ENCODE measurements at places on chromosomes 2 and 18.
A peak's percentile ranks its signal among the peaks of the same experiment; 100 is the strongest.

DNA sequence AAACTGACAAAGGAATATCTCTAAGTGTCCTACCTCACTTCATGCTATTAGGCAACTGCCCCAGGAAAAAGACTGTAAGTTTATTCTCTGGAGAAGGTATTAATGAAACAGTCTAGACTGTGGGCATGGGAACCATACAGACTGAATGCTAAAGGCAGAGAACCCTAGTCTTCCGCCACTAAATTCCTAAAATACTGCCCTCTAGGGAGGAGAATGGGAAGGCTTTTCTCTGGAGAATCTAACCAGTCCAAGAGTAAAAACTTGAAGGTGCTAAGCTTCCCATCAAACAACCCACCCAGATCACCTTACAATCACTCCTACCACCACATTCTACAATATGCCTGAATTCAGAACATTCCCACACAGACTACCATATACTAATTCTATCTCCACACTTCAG lies 3.4 kb downstream of the SRBD1 start:
- no peak for DNase-seq

- no peak for DNase-seq
These were observed 93.8 kb downstream of the LYPD6B start for GRCh38 chr2:149132339-149132738.

GRCh38 chr2:85448461-85449213 lies 30.1 kb downstream of the SH2D6 start:
- no peak for DNase-seq

GRCh38 chr2:82748653-82749052 lies 1710.4 kb downstream of the SUCLG1 start:
- no peak for DNase-seq

DNA sequence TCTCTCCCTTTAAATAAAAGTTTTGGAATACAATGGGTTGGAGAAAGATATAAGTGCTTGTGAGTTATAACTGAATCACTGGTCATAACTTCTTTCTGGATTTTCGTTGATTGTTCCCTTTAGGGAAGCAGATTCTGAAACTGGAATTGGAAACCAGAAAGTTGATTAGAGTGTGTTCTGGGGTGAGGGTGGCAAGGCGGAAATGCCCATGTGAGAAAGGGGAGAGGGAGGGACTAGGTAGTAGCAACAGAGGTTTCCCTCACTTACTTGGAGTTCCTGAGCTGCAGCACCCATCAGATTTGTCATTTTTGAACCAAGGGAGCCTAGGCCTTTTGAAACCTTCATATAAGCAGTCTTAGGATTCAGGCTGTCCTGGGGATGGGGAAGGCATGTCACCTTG lies 453.4 kb downstream of the KCNJ3 start:
- no peak for DNase-seq

GRCh38 chr2:108621687-108622681 lies 87.7 kb downstream of the LIMS1 start:
- DNase-seq, result no peak

DNA sequence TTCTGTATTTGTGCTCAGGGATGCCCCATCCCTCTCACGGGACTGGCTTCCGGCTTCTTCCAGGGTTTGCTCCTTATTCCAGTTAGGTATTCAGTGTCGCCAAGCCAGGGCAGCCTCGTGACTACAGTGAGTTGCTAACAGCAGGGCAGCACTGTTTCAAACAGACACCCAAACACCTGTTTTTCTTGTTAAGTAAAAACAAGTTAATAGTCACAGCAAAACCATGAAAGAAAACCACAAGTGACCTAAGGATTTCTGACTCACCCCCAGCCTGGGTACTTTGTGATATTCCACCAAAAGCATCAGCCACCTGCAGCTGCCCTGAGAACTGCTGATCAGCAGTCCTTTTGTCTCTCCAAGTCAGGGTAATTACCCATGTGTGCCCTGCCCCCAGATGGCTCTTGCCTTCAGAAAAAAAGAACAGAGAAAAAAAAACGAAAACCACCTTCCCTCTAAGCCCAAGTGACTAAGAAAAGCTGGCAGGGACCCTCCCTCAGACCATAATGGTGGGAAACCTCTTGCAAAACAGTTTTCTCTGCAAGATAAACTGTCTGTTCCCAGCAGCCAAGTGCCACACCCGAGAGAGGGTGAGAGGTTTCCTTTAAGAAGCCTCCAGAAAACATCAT lies 178.2 kb downstream of the ANAPC1 start:
- peak; percentile 90 for DNase-seq

DNA sequence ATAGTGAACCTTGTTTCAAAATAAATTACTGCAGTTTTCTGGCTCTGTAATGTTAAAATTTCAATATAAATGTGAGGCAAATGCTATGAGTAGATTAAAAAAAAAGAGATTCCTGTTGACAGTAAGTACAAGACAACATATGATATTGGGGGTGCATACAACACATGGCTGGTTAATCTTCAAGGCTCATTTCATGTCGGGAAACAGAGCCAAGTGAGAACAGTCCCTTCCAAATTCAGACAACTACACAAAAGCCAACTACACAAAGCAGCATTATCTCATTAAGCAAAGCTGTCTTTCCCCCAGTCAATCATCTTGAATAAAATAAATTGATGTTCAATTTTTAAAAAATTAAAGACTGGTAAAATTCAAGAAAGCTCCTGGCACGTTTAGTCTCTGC lies 549.2 kb downstream of the CCDC85A start:
- no peak for DNase-seq

DNA sequence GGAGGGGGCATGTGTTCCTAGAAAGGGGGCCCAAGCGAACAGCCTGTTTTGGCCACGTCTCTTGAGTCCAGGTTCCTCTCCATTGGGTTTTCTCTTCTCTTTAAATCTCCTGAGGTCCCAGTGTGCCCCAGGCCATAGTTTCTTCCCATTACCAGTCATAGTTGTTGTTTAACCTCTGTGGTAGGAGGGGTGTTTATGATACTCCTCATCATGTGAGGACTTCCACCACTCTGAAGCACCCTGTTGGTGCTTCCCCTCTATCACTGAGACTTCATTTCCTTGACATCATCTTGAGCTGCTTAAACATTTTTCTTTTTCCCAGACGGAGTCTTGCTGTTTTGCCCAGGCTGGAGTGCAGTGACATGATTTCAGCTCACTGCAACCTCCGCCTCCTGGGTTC lies 45.9 kb downstream of the WIPF1 start:
- DNase-seq, result no peak

DNA sequence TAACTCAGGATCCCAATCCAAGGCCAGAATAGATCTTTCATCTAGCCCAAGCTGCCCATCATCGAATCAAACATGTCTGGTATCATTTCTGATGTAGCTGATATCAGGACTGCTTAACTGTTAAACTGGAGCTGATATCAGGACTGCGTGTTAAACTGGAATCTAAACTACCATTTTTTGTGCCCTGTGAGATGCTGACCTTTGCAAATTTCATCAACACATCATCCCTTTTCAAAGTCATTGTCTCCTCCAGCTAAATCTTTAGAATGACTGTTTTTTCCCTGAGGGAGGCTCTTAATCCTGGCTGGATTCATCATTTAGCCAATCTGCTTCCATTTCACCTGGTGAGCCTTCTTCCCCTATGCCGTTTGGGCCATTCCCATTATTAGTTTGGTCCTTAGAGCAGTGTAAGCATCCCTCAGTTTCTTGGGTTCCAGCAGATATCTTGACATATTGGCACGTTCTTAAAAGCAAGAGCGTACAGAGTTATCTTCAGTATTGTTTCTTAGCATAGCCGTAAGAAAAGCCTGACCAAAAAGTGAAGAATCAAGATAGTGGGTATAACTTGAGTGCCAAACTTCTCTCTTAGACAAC lies 12.3 kb downstream of the RPL31 start:
- no peak for DNase-seq

DNA sequence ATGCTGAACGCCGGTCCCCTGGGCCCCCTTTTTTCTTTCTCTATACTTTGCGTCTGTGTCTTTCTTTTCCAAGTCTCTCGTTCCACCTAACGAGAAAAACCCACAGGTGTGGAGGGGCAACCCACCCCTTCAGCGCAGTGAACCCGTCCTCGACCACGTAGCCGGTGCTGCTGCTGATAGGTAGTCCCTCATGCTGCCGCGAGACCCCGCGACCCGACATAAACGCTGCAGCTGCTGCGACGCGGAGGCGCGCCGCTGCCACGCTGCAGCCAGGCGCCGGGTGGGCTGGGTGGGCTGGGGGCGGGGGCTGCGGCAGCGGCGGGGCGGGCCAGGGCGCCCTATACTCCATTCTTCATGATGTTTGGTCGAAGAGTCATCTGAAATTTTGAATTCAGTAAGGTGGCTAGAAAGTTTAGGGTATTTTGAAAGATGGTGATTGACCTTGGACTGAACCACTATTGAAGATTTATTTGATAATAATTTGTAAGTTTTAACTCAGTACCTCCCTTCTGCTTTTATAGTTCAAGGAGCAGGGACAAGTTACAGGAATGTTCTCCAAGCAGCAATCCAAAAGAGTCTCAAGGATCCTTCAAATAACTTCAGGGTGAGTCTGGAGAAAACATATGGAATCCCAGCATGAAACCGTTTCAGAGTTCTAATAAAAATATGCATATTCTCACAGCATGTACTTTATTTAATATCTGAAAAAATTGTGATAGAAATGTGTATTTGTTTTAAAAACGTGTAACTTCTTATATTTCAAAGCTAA lies 24.1 kb downstream of the CFLAR start:
- DNase-seq, result no peak

- DNase-seq, result no peak
These were observed 18.8 kb upstream of the TMX3 start for GRCh38 chr18:68733707-68734106.

- DNase-seq, result no peak
These were observed 390.3 kb downstream of the NRXN1 start for GRCh38 chr2:50641633-50642032.

GRCh38 chr2:5951471-5951870 lies 259.3 kb downstream of the SOX11 start:
- DNase-seq, result no peak

DNA sequence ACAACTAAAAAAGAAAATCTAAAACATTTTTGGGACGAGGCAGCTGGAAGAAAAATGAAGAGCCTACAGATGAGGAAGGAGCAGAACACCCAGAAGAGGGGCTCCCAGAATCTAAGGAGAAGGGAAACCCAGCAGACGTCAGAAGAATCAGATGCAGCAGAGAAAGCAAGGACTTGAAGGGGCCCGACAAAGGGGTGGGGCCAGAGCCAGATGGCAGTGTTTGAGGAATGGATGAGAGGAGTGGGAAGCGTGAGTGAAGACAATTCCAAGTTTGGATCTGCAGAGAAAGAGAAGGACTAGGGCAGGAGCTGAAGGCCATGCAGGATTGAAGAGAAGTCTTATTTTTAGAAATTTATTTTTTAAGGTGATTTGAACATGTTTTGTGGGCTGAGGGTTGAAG lies 19.3 kb downstream of the PTMA start:
- DNase-seq, result no peak

DNA sequence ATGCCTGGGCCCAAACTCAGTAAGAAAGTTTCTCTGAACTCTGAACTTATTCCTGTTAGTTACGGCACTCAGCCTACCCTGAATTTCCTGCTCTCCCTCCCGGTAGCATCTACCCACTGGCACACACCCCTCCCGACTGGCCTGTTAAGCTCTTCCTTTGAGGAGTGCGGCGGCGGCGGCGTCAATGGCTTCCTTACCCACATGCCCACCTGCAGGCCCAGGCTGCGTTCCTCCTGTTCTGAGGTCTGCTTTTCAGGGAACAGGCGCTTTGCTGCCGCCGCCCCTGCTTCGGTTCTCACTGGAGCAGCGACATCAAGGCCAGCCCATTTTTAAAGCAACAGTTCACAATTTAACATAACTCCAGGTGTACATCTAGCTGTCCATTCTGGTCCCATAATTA lies 432.4 kb downstream of the DCDC2C start:
- no peak for DNase-seq

DNA sequence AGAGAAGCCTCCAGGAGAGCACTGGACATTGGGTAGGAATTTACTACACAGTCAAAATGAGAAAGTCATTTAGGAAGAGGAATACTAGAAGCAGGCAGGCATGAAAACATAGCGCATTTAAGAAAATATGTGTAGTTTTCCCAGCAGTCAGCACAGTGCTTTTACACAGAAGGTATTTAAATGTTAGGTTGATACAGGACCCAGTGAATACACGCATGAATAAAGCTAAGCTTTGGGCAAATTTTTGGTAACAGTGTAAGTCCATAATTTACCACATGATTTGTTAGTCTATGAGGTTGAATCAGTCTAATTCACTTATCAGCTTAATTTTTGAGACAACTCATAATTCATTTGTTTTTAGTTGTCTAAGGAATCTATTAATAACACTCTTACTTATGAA lies 421.7 kb upstream of the CDH20 start:
- DNase-seq, result no peak

DNA sequence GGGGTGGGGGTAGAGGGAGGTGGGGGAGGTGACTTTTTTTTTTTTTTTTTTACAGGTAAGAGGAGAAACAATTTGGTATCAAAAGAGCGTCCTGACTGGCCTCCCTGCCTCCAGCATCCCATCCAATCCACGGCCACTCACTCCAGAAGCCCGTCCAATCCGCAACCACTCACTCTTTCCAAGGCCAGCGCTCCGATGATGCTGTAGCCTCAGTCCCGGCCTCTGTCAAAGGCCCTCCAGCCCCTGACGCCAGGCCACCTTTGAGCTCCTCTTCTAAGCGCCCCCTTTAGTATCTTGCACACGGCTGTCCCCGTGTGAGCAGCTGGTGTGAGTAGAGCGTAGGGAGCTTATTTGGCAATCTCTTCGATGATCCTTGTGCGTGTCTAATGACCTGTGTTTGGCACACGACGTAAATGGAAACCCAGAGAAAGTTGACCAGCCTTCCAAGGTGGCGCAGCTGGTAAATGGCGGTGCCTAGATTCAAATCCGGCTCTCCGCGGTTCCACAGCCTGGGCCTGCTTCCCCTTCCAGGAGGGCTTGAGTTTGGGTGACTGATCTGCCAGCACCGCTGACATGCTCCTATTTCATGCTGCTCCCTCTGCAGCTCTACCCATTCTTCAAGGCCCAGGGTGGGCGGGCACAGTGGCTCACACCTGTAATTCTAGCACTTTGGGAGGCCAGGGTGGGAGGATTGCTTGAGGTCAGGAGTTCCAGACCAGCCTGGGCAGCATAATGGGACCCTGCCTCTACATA lies 23.8 kb upstream of the PXDN start:
- no peak for DNase-seq

DNA sequence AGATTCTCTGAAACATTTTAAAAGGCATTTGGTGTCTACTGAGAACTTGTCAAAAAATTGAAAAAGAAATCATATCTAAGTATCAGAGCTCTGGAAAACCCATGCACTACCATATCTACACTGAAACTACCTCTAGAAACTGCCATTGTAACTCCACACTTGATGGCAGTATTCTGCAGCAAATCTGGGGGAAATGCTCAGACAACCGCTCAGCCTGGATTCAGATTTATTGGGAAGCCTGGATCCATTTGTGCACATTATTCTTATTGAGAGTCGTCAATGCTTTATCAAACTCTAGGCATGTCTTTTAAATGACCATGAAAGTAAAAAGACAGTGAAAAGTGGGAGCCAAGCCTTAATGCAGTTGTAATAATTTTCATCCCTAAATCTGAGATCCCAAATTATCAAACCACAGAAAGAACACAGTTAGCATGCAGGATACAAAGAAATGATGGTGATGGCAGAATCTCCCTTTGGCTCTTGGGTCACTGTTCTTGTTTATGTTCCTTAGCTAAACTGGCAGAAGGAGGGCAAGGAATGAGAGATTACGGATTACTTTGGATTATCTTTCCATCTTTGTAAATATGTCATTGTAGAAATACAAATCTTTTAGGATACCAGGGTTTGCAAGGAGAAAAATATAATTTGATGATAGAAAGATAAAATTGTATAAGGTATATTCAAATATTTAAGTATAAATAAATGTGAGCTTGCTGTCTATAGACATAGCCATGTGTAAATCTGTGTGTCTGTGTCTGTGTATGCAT lies 512.1 kb upstream of the SYT4 start:
- DNase-seq, result no peak

GRCh38 chr2:207083361-207084110 lies 82.2 kb downstream of the KLF7 start:
- DNase-seq, result no peak
